ENCODE measurements at places on chromosomes 12 and 14.

DNA sequence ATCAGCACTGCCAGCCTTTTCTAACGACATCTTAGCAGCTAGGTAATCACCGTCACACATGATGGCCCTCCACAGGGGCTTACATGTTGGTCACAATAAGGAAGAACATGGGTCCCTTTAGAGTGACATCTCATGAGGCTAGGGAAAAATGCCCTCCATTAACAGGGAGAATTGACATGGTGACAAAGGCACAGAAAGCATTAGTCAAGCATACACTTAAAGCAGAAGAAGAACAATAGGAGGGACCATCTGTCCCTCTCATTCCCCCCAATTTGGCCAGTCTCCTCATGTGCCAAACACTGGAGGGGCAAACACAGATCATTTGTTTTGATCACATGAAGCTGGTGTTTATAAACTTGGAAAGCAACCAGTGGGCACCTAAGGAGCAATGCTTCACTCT is 78.0 kb downstream of the GRIP1 start:
- no peak for DNase-seq

GRCh38 chr12:54024581-54025305 is 3.5 kb upstream of the HOXC6 start:
- DNase-seq, result no peak

- no peak for DNase-seq
These were observed 111.7 kb downstream of the SLC25A21 start for GRCh38 chr14:37060496-37061260.

GRCh38 chr14:21431126-21431525 is 24.8 kb downstream of the CHD8 start:
- DNase-seq, result no peak

DNA sequence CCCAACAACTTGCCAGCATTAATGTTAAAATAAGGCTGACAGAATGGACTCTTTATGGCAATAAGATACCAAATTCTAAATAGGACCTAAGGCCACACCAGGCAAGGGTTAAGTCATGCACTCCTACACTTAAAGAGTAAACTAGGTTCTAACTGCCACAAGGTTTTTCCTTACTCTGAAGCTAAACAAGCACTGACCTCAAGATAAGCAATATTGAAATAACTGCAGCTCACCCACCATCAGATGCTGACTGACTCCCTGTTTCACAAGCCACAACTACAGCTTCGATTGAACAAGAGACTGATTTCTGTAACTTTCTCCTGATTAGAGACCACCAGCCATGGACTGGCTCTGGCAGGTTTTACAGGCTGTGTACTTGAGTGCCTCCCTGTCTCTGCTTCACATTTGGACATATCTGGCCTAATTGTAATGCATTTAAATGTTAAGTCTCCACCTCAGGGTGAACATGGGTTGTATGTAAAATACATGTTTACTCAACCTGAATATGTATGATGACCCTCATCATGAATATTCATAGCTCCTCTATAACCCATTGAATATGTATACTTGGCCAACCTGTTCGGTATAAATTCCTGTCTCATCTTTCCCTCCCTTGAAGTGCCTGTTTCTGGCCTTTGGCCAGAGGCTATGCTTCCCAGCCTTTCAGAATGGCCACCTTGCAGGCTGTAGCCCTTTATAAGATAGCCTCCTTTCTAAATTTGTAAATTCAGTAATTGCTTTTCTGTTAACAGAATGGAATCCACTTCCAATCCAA is 70.5 kb upstream of the DAAM1 start:
- DNase-seq, result no peak

DNA sequence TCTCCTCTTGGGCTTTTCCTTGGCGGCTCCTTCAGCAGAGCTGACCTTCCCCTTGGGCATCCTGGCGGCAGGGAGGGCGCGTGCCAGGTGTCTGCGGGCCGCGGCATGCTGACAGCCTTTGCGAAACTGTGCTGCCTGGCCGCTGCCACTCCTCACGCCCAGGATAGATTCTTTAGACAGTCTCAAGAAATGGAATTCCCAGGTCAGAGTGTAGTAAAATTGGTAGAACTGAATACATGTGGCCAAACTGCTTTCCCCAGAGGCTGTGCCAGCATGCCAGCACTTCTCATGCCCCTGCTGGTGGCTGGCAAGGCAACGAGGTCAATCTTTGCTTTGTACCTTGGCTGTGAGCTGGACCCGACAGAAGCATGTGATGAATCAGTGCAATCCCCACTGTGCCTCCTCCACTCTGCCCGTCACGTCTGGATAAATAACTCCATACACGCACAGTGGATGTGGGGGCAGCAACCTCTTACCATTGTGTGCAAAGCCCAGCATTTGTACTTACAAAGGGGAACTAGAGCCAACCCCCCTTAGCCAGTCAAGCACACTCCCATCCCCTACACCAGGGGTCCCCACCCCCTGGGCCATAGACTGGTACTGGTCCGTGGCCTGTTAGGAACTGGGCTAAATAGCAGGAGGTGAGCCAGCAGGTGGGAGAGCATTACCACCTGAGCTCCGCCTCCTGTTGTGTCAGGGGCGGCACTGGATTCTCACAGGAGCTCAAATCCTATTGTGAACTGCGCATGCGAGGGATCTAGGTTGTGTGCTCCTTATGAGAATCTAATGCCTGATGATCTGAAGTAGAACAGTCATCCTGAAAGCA is 90.9 kb downstream of the ACTN1 start:
- DNase-seq, result no peak

All from HTR-8/SVneo (cell line).